ENCODE measurements at places on chromosomes 2 and 18.

DNA sequence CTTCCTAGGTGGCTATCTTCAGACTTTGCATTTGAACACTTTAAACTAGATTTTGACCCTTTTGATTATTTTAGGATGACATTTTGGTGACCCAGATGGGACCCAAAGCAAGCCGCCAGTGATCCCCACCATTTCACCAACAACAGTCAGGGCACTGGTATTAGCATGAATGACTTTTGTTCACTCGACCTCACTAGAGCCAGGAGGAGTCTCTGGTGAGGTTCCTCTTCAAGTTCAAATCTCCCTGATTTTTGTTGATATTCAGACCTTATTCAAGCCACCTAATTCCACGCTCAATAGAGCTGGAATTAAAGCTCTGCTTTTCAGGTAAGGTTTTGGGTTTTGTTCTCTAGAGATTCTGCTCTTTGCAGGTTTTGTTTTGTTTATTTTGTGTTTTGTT is 202.3 kb downstream of the MREG start:
- DNase-seq: no peak

- no peak for DNase-seq
Observed at GRCh38 chr18:72013427-72013850, 530.7 kb downstream of the CBLN2 start.

GRCh38 chr2:216740557-216741222 is 45.3 kb upstream of the IGFBP5 start:
- DNase-seq: no peak

DNA sequence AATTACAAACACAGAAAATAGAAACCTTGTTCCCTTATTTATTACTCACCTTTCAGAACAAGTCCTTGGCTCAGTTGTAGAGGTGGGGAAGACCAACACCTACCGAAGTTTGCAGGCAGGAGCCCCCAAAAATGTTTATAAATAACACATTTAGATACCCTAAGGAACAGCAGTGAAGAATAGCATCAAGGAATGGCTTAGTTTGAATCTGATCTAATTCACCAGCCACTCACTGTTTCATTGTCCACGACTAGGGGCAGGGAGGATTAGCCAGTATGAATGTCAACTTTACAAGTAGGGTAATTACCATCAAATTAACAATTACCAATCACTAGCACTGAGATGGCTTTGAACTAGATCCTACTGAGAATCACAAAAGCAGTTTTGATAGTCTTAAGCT is 65.4 kb downstream of the PRPF40A start:
- DNase-seq: no peak

GRCh38 chr2:180695586-180696401 is 284.6 kb upstream of the UBE2E3 start:
- no peak for DNase-seq

- DNase-seq: peak; percentile 35
Observed at GRCh38 chr2:195498839-195499490, 158.1 kb upstream of the SLC39A10 start.

DNA sequence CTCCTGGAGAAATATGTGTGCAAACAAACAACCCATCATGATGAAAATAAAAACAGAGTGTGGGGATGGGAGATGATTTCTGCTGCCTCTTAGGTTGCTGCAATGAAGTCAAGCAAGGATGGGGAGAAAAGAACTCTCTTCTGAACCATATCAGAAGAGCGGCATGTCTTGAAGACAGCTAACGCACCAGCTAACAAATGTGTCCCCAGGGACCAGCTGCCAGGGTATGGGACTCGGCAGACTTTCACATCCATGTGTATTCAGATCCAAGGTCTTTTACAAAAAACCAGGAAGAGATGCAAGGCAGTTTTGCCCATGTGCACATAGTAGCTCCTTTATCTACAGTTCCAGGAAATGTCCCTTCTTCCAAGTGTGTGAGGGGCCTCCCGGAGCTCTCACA is 125.4 kb downstream of the CLIP4 start:
- DNase-seq: no peak

GRCh38 chr18:32319084-32319483 is 129.2 kb downstream of the MEP1B start:
- DNase-seq: no peak

GRCh38 chr2:3774336-3774735 is 71.0 kb downstream of the DCDC2C start:
- no peak for DNase-seq

DNA sequence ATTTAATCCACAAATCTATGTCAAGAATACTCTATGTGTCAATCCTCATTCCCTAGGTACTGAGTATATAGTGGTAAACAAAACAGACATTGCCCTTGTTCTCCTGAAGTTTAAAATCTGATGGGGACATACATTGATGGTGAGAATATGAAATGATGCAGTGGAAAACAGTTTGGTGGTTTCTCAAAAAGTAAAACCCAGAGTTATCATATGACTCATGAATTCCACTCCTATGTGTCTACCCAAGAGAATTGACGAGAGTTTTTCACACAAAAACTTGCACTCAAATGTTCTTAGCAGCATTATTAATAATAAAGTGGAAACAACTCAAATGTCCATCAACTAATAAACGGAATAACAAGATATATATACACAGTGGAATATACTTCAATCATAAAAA is 586.7 kb downstream of the CCDC85A start:
- DNase-seq: peak; percentile 16
